ENCODE measurements at places on chromosomes 3 and 15. TPM values are rescaled to one million over a fixed set of nuclear protein-coding genes. Genes with fewer than 3 reads are reported as not detected.

DNA sequence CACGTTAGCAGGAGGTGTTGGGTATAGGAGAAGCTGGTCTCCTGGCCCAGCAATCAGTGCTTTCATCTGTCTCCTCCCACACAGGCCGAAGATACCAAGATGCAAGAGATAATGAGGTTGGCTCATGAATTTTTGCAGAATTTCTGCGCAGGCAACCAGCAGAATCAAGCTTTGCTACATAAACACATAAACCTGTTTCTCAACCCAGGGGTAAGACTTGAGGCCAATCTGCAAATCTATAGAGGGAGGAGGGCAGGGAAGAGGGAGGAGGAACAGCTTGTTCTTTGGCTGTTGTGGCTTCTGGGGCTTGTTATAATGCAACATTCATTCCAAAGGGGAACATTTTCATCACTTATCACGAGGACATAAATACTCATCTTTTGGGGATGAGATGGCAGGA is 195.3 kb downstream of the ITPR1 start:
- H3K27ac ChIP-seq, result no peak overlapping the region
- DNase-seq, result no peak
- H3K4me3 ChIP-seq, result no peak overlapping the region
- H3K27me3 ChIP-seq, result no peaks in the 10 kb centered on the region
- 0 out of 2 replicates have a peak, but pooled peaks cover 5% of the 10 kb centered on the region for H3K4me1 ChIP-seq
- H3K36me3 ChIP-seq, result no peaks in the 10 kb centered on the region

- H3K4me1 ChIP-seq, result no peaks in the 10 kb centered on the region
- DNase-seq, result no peak
- H3K27me3 ChIP-seq, result no peaks in the 10 kb centered on the region
- no peaks in the 10 kb centered on the region for H3K36me3 ChIP-seq
- no peak overlapping the region for H3K27ac ChIP-seq
Observed at GRCh38 chr3:125179143-125179883, 33.2 kb downstream of the SLC12A8 start.

DNA sequence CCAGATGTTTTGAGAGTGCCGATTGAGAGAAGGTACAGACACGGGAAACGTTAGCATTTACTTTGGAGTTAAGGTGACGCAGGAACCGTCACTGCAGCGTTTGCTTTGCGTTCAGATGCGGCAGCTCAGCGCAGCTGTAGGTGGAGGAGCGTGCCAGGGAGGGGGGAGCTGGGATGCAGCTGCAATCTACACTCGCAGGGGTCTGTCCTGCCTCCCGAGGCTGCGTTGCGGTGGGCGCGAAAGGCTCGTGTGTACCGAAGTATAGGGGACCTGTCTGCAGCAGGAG is 425 bp upstream of the FYTTD1 start:
- peak overlapping the region; percentile 85 for H3K4me3 ChIP-seq
- DNase-seq, result peak; percentile 49
- no peaks in the 10 kb centered on the region for H3K36me3 ChIP-seq

- no peak overlapping the region for H3K4me3 ChIP-seq
- no peaks in the 10 kb centered on the region for H3K27me3 ChIP-seq
- H3K36me3 ChIP-seq, result no peaks in the 10 kb centered on the region
- DNase-seq, result no peak
Observed at GRCh38 chr3:64903006-64903405, 215.2 kb upstream of the ADAMTS9 start.

GRCh38 chr15:83112956-83113299 is 5.5 kb downstream of the TM6SF1 start:
- no peaks in the 10 kb centered on the region for H3K27me3 ChIP-seq
- no peak overlapping the region for H3K4me3 ChIP-seq

Gene EAF1
- 33.0 TPM for total RNA-seq

Gene PDZRN3
- total RNA-seq, result 13.6 TPM
